ELF-1 (cell line): ENCODE measurements at places on chromosomes 3 and 15.

DNA sequence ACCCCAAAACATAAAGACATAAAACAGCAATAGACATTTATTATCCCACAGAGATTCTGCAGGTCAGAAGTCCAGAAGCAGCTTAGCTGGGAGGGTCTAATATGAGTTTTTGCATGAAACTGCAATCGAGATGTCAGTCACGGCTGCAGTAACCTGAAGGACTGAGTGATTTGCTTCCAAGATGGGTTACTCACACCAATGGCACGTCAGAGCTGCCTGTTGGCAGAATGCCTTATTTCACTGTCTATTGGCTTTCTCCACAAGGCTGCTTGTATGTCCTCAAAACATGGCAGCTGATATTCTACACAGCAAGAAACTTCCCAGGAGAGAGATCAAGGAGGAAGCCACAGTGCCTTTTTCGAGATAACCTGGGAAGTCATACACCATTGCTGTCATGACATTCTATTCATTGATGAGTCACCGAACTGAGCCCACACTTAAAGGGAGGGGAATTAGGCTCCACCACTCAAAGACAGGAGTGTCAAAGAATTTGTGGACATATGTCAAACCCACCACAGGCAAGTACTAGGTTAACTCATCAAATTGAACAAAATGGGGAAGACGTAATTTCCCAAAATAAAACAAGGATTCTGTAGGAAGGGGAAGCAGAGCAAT lies 122.2 kb downstream of the SYNPR start:
- DNase-seq, result no peak

GRCh38 chr3:74523811-74524210 lies 90.6 kb downstream of the CNTN3 start:
- no peak for DNase-seq

DNA sequence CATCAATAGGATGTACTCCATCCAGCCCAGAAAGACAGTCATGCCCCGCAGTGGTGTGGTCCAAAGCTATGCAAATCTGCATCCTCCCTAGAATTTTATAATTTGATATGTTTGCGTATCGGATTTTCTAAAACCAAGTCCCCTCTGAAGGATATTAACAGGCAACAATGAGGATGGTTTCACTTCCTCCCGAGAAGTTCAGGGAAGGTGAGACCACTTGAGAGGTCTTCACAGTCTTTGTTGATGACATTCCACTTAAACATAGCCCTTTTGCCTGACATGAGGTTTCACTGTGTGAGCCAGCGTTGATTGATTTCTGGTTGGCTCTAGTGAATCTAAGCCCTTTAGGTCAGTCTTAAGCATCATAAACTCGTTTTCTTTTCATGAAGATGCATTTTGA lies 276.1 kb downstream of the NR2F2 start:
- no peak for DNase-seq

GRCh38 chr3:165919284-165919683 lies 82.1 kb upstream of the BCHE start:
- no peak for DNase-seq

GRCh38 chr3:3851621-3852323 lies 52.5 kb downstream of the LRRN1 start:
- DNase-seq, result no peak

- no peak for DNase-seq
These were observed 24.0 kb downstream of the NOX5 start for GRCh38 chr15:69038508-69038907.

GRCh38 chr3:62097121-62097520 lies 276.2 kb downstream of the FEZF2 start:
- no peak for DNase-seq

DNA sequence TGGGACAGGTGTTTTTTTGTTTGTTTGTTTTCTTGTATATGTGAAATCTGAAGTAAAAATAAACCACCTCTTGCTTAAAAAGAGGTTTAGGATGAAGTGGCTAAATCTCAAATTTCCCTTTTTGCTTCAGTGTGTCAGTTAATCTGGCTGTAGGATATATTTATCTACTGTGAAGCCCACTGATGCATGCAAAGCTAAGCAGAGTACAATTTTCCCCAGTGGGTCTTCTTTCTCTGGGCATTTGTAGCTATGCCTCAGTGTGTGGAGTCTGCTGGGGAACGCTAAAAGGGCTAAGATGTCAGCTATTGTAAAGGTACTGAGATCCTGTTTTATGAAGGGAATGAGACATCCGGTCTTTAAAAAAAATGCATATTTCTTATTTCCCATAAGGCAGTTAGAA lies 190.6 kb downstream of the TCF12 start:
- DNase-seq, result no peak

GRCh38 chr3:39278616-39278935 lies 1.3 kb downstream of the CX3CR1 start:
- no peak for DNase-seq

DNA sequence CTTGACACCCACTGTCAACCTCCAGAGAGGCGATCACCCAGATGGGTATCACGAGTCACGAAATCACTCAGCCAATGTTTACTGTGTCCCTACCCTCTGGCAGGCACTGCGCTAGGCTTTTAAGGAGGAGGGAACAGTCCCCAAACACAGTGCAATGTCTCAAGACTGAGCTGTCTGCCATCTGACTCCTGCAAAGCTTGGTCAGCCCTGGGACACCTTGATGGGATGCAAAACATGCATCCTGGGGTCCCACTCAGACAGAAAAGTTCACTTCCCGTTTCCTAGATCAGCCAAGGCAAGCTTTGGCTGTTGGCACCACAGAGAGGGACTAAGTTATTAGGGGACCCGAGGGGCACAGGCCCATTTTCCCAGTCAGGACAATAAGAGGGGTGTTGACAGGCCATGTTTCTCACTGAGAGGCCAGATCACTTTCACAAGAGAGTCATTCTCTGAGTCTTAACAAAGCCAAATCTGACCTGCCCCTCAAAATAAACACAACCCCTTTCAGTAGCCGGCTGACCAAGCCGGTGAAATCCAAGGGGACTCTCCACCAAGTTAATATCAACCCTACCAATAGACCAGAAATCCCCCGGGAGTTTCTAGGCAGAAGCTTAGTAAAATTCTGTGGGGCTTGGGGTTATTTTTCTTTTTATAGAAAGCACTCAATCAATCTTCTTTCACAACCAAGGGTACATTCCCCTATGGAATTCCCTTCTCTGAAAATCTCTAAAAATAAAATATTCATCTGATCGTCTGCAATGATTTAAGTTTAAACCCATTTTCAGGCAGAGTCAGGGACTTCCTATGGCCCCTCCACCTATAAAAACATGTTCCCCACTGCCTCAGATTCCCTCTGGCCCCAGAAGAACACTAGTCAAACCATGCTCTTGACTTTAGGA lies 3.5 kb downstream of the RFTN1 start:
- DNase-seq, result no peak

DNA sequence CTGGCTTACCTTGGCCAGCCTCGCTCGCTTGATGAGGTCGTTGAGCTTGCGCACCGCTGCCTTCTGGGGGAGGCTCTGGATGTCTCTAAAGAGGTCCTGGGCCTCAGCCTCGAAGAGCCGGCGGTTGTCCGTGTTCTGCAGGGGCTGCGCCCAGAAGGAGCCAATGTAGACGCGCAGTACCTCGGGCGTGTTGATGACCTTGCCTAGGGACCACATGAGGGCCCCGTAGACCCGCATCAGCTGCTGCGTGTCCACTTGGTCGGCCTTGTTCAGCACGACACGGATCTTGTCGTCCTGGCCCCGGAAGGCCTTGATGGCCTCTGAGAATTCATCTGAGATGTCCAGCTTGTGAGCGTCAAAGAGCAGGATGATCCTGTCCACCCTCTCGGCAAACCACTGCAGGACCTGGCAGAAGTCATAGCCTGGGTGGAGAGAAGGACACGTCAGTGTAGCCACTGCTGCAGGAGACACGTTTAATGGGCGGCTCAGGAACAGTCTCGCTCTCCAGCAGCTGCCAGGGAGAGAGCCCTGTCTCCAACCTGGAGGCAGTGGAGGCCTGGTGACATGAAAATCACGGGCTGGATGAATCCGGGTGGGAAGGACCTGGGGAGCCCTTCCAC lies 25.5 kb upstream of the SPTBN5 start:
- DNase-seq, result no peak

DNA sequence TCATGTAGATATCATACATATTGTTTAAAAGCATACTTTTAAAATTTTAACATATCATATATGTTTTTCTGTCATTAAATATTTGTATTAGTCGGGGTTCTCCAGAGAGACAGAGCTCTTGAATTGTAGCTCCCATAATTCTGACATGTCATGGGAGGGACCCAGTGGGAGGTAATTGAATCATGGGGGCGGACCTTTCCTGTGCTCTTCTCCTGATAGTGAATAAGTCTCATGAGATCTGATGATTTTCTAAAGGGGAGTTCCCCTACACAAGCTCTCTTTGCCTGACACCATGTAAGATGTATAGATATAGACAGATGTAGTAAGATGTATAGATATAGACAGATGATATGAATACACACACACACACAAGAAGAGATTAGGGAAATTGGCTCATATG lies 161.2 kb upstream of the ABI3BP start:
- no peak for DNase-seq

DNA sequence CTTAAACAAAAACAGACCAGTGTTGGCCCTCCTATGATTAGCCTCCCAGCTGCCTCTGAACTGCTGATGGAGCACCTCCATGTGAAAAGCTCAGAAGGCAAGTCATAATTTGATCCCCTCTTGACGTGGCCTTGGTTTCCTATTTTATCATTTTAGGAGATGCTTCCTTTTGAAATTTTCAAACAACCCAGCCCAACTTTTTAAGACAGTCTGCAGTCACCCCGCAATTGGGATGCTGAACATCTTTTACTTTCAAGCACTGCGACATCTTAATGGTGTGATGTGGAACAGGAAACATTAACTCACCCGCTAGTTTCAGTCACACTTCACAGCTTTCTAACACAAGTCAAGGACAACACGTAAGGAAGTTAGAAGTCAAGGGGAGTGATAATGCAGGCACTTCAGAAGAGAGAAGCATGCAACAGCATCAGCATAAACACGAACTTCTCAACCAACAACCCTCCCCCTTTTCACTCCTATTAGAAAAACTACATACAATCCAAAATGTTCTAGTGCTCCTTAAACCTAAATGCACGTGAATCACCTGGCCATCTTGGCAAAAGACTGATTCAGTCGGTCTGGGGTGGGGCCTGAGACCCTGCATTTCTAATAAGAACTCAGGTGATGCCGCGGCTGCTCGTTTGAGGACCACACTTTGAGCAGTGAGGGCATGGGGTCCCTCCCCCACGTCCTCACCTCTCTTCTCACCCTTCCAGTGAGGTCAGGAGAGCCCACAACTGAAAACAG lies 161.5 kb downstream of the FOXP1 start:
- no peak for DNase-seq

GRCh38 chr3:5376761-5377160 lies 189.3 kb downstream of the EDEM1 start:
- peak; percentile 89 for DNase-seq

DNA sequence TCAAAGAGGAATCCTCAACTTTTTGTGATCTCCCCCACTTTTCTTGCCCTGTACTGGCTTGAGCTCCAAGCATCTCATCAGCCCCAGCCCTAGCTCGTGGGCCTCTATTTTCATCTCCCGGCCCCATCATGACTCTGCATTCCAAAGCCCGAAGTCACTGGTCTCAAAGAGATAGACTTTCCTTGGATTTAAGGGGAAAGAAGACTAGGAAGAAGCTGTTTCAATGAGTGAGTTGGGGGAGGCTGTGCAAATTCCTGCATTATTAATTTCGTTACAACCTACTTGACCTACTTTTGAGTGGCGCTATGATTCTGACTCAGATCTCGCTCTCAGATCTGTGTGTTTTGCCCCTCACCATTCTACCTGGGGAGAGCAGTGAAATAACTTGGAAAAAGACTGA lies 266.6 kb upstream of the TBL1XR1 start:
- no peak for DNase-seq

GRCh38 chr15:78070049-78070700 lies 7.3 kb downstream of the TBC1D2B start:
- DNase-seq, result no peak

DNA sequence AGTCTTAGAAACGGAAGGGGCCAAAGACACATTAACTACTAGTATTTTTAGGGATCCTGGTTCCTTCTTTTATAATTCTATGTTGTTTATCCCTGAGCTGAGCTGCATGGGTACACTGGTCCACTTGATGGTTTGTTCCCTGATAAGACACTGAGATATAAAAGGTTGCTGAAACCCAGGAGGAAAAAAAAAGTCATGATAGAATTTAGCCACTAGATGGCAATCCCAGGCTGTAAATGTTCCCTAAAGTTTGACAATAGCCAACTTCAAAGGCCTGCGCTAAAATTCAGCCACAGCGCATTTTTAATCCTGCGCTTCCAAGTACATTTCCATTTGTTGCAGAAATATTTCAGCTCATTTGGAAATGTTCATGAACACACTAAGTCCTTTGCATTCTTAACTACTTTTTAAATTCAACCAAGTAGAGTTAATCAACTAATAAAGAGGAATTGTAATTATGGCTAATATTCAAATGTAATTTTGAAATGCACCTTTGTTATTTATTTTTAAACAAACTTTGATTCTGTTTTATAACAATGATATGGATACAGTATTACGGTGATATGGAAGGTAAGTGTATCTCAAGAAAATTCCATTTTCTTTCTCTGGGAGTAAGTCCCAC lies 249.3 kb upstream of the FEZF2 start:
- peak; percentile 41 for DNase-seq

DNA sequence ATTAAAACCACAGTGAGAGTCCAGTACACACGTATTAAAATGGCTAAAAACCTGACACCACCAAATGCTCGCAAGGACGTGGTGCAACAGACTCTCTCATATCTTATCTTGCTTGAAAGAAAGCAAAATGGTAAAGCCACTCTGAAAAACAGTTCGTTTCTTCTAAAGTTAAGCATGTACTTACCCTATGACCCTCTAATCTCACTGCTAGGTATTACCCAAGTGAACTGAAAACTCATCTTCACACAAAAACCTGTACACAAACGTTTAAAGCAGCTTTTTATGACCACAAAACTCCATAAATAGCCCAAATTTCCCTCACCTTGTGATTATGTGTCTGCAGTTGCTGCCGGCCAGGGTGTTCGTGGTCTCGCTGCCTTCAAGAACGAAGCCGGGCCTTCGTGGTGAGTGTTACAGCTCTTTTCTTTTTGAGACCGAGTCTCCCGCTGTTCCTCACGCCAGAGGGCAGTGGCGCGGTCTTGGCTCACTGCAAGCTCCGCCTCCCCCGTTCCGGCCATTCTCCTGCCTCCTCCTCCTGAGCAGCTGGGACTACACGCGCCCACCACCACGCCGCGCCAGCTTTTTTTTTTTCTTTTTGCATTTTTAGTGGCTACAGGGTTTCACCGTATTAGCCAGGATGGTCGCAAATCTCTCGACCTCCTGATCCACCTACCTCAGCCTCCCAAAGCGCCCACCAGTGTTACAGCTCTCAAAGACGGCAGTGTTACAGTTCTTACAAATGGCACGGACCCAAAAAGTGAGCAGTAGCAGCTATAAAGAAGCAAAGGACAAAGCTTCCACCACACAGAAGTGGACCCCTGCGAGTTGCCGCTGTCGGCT lies 165.4 kb downstream of the TJP1 start:
- DNase-seq, result peak; percentile 95
